ENCODE measurements at places on chromosomes 4 and X.

GRCh38 chrX:13717700-13718472 is 16.5 kb downstream of the TRAPPC2 start:
- no peak for DNase-seq

- DNase-seq, result no peak
Observed at GRCh38 chrX:54306379-54306778, 51.5 kb downstream of the WNK3 start.

DNA sequence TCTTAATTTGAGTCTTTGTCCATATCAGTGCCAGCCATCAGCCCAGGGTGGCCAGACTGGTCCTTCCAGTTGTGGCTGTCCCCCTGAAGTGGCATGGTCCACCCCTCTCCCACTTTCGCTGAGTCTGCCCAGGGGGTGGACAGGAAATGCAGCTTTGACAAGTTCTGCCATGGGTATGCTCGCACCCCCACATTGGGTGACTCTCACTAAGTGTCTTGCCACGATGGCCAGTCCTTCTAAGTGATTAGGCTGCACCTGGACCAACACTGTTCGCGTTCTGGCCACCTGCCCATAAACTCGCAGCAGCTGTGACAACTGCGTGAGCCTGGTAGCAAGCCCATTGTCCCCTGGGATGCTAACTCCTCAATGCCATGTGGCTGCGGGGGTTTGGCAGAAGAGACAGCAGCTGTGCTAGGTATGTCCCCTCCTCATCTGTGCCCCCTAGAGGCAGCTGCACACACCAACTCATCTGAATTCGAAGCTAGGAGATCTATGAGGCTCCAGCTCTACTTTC is 10.0 kb upstream of the LNX1 start:
- DNase-seq, result peak; percentile 96

- no peak for DNase-seq
Observed at GRCh38 chr4:139633195-139633594, 32.4 kb upstream of the MGST2 start.

GRCh38 chrX:18146954-18147353 is 73.7 kb downstream of the BEND2 start:
- no peak for DNase-seq

DNA sequence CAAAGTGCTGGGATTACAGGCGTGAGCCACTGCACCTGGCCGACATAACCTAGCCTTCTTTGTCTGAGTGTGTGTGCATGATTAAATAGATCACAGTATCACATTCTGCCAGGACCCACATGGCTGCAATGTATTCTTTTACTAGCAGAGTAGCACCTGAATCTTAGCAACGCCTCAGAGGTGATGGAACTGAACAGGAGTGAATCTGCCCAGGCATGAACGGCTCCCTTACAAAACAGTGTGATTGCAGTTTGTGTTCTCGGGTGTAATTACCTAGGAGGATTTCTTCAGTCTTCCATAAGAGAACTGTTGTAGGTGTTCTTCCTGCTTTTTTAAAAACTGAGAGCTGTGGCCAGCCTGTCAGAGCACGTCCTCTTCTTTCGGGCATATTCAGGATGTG is 122.7 kb upstream of the STS start:
- DNase-seq, result no peak

DNA sequence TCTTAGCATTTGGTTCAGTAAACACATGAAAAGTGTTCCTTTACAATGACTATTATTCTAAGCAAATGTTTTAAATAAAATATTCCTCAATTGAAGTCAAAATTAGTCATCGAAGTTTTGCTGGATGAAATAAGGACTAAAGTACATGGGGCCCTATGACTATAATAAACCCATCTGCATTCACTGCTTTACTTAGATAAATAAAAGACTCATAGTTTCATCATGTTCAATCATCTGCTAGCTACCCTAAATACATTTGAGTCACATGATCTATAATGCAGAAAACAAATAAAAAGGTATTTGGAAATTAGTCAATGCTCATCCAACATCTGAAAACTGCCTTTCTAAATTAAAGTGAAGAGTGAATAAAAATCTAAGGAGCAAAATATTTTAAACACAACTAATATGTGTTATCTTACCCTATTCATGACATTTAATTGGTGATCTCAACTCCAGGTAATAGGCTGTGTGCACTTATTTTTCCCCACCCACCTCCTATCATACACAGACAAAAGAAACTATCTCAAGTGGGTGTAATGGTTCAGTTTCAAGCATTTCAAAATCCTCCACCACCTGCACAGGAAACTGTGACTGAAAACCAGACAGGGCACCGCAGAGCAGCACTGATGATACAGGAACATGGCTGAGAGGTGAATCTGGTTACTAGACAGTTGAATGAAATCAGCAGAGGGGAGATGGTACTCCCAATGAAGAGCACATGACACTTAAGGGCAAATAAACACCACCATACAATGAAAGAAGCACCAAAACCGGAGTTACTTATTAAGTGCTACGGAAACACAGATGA is 78.6 kb downstream of the CAMK2D start:
- peak; percentile 66 for DNase-seq

- DNase-seq, result no peak
Observed at GRCh38 chrX:100584611-100585010, at the start of gene TNMD. TNMD (plus strand) TSS chrX:100584936; CDS start chrX:100585019, 83 bp downstream.

DNA sequence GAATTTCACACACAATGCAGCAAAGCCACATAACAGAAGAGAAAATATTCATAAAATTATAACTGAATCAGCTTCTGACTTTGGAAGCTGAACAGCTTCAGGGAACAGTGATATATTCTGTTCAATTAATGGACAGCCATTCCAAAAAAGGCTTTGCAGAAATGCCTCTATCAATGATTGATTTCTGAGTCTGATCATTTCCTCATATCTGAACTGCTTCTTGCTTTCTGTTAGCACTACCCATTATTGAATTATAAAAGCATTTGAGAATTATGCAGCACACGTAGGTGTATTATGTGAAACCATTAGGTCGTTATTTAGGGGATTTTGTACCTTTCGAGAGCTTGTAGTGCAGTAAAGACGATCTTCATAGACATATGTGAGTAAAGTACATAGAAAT is 159.6 kb downstream of the STIM2 start:
- no peak for DNase-seq

DNA sequence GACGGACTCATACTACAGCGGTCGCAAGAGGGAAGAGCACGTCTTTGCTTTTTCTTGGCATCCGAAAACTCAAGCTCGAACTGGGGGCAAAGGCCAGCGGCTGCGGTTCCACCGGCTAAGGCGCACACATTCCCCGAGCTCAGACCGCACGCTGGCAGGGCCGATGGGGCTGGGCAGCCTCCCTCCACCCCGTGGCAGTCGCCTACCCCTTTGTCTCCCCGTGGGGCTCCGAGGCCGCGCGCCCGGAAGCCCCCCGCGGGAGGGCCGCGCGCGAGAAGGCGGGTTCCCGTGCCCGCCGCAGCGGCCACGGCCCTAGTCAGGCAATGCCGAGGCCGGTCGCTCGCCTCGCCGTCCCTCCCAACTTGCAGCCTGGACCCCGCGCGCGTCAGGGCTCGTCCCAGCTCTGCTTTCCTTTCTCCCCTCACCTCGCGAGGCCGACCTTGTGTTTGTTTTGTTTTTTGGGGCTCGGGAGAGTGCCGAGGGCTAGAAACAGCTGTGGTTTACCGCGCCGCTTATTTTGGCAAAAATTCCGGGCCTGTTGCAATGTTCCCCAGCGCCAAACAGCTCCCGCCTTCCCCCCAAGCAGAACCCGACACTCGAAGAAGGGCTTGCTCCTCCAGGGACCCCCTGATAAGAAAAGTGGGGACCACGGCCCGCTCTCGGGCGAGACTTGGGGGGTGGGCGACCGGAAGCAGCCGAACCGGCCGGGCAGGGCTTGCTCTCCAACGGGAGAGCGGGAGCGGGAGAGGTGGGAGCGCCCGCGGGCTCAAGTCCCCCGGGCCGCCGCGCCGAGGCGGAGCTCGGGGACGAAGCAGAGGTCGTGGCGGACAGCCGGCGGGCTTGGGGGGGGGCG is 561 bp upstream of the N4BP2 start:
- peak; percentile 55 for DNase-seq

GRCh38 chrX:155968326-155968661 is 29.2 kb upstream of the IL9R start:
- no peak for DNase-seq

- DNase-seq, result no peak
Observed at GRCh38 chr4:147769386-147769785, 37.5 kb downstream of the ARHGAP10 start.

Data from NCI-H510A (cell line).